ENCODE measurements at places on chromosomes 13 and 19. TPM values are rescaled to one million over a fixed set of nuclear protein-coding genes. Genes with fewer than 3 reads are reported as not detected.

GRCh38 chr13:78759704-78760103 is 100.7 kb upstream of the OBI1 start:
- DNase-seq: no peak

- no peak for DNase-seq
Measured at GRCh38 chr19:37943480-37943879, 36.5 kb downstream of the SIPA1L3 start.

The ZNF30 gene
- 3.9 TPM for polyA plus RNA-seq

DNA sequence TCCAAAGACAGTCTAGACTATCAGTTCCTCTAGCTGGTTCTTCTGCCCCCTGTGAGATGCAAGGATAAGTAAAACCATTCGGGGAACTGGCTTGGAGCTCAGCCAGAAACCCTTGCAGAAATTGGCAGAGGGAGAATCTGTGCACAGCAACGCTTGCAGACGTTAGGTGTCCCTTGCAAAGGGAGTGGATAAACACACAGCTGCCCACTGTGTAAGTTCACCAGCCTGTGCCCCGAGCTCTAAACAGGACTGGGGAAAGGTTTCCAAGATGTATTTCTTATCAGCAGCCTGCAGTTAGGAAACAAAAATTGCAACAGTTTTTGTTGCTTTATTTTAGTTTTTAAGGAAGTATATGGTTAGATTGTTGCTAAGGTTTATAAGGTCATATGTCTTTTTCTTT is 19.0 kb upstream of the ADGRE1 start:
- no peak for DNase-seq

DNA sequence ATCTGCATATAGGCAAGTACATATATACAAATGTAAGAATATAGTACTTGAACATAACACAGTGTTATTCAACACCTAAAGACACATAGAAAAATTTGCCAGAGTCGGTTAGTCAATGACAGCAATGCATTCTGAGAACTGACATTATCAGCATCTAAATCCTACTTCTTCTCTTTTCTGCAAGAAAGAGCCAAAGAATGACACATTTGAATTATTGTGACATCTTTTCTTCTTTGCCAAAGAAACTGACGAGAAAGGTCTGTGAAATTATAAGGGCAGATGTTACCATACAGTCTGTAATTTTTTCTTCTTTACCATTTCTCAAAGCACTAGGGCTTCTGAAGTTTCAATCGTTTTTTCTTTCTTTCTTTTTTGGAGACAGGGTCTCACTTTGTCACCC is 350.9 kb upstream of the NBEA start:
- no peak for DNase-seq

DNA sequence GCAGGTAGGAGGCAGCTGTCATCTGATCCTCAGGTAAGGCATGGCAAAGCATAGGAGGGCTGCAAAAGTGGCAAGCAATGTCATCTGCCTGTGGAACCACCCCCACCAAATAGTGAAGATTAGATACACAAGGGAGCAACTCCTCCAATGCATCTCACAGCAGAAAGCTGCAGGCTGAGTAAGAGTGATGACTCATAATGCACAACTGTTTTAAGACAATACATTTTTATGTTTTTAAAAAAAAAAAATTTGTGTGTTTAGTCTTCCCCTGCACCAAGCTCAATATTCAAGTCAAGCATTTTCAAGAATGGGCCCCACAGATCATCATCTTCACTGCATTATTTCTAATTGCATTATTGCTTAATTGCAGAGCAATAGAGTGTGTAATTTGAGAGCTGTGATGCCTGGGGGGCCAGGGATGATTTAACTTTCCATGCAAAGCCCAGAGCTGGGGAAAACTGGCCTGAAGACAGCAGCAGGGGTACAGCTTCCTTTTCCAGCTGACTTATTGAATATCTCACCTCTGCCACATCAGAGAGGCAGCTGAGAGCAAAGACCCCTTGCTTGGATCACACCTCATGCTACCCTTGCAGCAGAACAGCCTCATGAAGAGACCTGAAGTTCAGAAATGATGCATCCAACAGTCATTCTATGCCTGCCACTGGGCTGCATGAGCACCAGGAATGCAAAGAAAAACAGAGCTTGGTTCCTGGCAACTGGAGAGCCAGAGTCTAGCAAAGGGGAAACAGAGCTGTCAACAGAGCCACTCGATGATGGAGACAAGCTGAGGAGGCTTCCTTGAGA is 22.7 kb upstream of the POP4 start:
- no peak for DNase-seq

DNA sequence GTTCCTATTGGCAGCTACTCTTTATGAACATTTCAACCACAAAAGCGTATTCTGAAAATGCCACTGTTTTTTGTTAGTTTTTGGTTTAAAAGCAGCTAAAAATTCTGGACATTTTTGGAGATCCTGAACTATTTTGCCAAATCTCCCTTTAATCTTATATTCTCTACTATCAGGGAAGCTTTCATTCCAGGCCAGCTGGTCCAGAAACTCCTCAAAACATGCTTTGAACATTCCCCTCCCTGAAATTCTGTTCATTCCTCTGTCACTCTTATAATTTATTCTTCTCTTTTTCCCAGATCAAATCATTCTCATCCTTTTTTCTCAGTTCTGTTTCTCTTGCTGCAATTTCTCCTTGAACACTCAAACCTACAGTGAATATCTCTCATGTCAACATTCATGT is 790.9 kb upstream of the ARGLU1 start:
- DNase-seq: no peak
